CD8-positive, alpha-beta memory T cell (primary cell): ENCODE measurements at places on chromosomes 2 and 18.
A peak's percentile ranks its signal among the peaks of the same experiment; 100 is the strongest.

- no peak for DNase-seq
Measured at GRCh38 chr2:187299122-187299906, 148.7 kb downstream of the CALCRL start.

- no peak for DNase-seq
Measured at GRCh38 chr2:14303366-14304115, 329.0 kb upstream of the LRATD1 start.

- DNase-seq = no peak
Measured at GRCh38 chr18:11147371-11147951, 1.9 kb downstream of the PIEZO2 start.

- DNase-seq = no peak
Measured at GRCh38 chr2:160694221-160694620, 200.6 kb upstream of the RBMS1 start.

- no peak for DNase-seq
Measured at GRCh38 chr2:224248944-224249371, 152.9 kb downstream of the FAM124B start.

GRCh38 chr2:162245781-162246180 lies 2.5 kb upstream of the FAP start:
- DNase-seq = no peak

GRCh38 chr18:12305930-12306629 lies 2.0 kb upstream of the TUBB6 start:
- no peak for DNase-seq

GRCh38 chr2:16010011-16010410 lies 69.7 kb downstream of the MYCN start:
- DNase-seq = no peak

GRCh38 chr2:221034973-221035372 lies 537.1 kb downstream of the EPHA4 start:
- DNase-seq = no peak

GRCh38 chr2:80238692-80239469 lies 65.7 kb downstream of the LRRTM1 start:
- no peak for DNase-seq

GRCh38 chr18:48402953-48403352 lies 6.2 kb downstream of the ZBTB7C start:
- DNase-seq = no peak

DNA sequence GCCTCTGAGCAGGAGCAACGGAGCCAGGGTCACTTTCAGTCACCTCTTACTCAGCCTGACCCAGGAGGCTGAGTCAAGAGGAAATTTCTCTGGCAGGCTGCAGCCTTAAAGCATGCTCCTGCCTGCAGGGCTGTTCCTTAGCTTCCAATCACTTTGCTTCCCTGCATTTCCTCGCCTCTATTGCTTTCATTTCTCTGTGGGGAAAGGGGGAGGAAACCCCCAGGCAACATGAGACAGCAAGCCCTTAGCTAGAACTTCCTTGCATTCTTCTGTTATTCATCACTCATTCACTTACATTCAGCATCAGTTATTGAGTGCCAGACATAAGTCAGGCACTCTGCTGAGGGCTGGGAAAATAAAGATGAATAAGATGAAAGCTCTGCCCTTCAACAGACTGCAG lies 13.0 kb downstream of the XDH start:
- DNase-seq = no peak

GRCh38 chr2:108243566-108243965 lies 3.8 kb downstream of the SULT1C3 start:
- DNase-seq = no peak

GRCh38 chr2:69975853-69976462 lies 14.5 kb upstream of the ASPRV1 start:
- no peak for DNase-seq

DNA sequence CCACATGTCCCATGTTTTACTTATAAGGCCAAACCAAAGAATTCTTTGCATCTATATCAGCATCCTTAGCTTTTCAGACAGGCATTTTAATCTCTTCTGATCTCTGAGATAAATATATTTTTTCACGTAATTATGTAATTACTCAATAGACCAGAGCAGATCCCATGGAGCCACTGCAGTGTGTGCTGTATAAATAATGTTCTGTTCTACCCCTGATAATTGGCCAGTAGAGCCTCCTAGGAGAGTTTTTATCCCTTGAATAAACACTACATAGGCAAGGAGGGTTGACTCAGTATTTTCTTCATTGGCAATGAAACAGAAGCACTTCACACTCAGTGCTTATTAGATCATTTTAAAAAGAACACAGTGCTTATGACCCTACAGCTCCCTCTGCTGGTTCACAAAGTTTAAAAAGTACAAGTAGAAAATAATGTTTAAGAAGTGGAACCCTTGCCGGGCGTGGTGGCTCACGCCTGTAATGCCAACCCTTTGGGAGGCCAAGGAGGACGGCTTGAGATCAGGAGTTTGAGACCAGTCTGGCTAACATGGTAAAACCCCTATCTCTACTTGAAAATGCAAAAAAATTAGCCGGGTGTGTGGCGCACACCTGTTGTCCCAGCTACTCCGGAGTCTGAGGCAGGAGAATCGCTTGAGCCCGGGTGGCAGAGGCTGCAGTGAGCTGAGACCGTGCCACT lies 91.9 kb downstream of the PPP1R1C start:
- DNase-seq = no peak

DNA sequence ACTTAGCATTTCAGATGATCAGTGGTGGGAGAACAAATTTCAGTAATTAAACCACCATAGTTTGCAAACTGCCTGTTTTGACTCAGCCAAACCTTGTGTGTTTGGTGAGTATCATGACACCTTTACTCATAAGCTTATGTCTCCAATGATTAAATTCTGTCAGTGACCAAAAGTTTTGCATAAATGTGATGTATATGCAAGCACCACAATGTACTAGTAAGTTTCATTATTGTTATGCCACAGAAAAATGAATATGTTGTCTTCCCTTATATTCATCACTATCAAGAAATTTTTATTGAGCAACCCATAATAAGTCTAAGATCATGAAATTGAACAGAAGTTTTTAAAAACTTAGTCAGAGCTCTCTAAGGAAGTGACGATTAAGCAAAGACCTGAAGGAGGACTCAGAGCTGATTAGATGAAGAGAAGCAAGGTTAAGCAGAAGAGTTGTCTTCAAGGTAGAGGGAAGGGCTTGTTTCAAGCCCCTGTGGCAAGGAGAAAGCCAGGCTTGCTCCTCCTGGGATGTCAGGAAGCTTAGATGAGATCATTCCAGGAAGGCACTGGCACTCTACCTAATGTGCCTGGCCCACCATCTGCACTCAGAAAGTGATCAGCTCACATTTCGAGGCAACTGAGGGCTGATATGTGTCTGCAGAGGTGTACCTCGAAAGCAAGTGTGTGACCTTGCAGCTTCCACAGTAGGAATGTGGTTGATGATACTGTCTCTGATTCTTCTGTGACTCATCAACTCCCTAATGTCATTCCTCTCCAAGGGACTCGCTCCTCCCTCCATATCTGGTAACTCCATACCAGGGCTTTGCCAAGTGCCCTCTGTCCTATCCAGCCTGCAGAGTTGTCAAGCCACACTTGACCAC lies 54.7 kb downstream of the KCTD18 start:
- DNase-seq = no peak

- no peak for DNase-seq
Measured at GRCh38 chr2:229714080-229714735, at the start of gene DNER. Gene DNER (minus strand): TSS chr2:229714555. CDS start chr2:229714423, 132 bp downstream.

- DNase-seq = no peak
Measured at GRCh38 chr2:179031731-179032408, 18.1 kb downstream of the CCDC141 start.

- DNase-seq = no peak
Measured at GRCh38 chr2:124039762-124040291, 14.7 kb downstream of the CNTNAP5 start.

- no peak for DNase-seq
Measured at GRCh38 chr2:144513388-144514101, 6.4 kb downstream of the ZEB2 start.

- no peak for DNase-seq
Measured at GRCh38 chr2:42438685-42439084, 55.1 kb downstream of the KCNG3 start.

DNA sequence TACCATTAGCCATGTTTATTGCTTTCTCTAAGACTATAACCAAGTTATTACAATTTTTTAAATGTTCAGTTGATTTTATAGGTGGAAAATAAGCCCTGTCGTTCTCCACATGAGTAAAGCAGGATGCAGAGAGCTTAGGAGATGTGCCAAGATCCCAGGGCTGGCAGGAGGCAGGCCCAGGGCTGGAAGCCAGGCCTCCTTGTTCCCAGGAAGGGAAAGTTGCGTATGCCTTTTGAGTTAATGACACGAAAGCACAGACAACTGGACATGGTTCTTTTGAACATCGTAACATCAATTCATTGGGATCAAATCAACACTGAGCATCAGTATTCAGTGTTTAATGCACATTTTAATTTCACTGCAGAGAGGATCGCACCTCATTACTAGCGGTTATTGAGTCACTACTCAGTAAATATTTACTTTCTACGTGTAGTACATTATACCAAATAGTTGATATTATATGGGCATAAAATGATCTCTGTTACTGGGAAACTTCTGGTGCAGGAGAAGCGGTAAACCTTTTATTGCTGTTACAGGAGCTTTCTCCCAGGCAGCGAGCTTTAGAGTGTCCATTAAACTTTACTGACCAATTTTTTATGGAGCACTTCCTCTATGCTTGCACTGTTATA lies 60.0 kb downstream of the RNF144A start:
- DNase-seq = no peak

- DNase-seq = no peak
Measured at GRCh38 chr2:108048752-108049151, 62.4 kb downstream of the SLC5A7 start.

DNA sequence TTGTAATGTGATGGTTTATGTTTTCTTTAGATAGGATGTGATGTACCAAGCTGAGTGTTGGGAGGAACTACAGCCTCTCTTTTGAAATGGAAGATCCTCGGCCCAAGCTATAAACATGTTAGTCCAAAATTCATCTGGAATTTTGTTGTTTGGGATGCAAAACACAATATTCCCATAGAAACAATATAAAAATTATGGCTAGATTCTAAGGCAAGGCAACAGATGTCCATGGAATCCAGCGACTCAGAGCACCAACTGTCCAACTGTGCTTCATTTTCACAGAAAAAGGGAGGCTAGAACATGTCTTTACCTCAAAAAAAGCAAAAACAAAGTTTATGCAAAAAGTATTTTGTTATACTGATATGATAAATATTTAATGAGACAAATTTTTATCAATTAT lies 52.4 kb upstream of the ATP8B1 start:
- no peak for DNase-seq

- no peak for DNase-seq
Measured at GRCh38 chr2:159996792-159997546, 65.4 kb downstream of the PLA2R1 start.

DNA sequence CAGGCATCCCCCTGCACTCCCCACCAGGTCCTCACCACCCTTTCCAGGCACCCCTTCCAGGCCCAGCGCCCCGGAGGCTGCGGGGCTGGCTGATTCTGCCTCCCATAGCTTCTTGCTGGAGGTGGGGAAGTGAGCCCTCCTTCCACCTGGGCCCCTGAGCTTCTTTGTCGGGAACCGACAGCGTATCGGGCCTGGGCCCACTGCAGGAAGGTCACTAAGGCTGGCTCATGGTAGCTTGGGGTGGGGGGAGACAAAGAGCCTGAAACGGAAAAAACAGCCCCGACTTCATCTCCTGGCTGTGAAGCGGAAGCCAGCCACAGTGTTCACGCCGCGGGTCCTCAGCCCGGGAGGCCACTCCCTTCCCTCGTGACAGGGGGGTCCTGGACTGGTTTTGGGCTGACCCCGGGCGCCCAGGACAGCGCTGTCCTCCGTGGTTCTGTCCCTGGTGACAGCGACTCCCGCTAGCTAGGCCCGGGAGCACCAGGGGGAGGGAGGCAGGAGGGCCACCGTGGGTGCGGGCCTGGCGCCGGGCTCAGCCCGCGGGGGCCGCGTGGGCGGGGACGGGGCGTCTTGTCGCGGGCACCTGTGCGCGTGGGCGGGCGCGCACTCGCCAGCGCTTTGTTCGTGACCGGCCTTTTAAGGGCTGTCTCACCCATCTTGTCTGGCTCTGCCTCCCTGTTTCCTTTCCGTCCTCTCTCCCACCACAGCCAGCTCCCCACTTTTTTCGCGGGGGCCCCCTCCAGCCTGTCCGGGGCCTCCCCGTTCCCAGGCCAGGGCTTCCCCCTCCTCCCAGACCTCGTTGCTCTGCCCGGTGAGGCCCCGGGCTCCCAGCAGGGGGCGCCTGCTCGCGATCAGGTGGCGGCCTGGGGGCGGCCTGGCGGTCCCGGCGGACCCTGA lies 64.9 kb downstream of the DNMT3A start:
- peak; percentile 76 for DNase-seq

DNA sequence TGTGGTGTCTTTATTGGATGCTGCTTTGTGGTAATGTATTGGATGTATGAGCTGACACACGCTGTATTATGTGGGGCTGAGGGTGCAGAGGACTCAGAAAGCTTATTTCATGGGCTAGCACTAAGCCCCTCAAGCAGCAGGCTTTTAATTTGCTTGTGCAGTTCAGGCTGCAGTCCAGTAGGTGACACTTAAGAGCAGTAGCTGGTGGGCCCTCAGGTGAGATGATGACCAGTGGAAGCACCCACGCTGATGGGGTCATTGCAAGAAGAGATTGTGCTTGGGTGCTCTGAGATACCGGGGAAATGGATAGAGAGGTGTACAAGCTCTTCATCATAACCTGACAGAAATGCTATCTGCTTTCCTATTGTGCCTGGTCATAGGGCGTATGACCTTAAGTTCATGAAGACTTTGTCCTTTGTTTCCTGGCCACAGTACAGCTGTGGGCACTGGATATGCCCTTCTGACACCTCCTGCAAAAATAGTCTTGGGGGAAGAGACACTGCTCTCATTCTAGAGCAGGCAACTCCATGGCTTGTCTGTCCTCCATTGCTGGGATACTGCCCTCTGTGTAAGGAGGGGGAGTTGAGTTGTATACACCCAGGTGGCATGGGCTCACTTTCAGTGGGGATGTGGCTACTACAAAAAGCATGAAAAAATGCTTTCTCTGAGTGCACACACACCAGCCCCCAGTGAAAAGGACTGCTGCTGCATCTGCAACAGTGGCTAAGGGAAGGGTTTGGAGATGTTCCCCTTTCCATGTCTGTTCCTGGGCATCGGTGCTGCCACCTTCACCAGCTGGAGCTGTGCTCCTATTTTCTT lies 205.7 kb upstream of the ZSWIM2 start:
- DNase-seq = no peak

DNA sequence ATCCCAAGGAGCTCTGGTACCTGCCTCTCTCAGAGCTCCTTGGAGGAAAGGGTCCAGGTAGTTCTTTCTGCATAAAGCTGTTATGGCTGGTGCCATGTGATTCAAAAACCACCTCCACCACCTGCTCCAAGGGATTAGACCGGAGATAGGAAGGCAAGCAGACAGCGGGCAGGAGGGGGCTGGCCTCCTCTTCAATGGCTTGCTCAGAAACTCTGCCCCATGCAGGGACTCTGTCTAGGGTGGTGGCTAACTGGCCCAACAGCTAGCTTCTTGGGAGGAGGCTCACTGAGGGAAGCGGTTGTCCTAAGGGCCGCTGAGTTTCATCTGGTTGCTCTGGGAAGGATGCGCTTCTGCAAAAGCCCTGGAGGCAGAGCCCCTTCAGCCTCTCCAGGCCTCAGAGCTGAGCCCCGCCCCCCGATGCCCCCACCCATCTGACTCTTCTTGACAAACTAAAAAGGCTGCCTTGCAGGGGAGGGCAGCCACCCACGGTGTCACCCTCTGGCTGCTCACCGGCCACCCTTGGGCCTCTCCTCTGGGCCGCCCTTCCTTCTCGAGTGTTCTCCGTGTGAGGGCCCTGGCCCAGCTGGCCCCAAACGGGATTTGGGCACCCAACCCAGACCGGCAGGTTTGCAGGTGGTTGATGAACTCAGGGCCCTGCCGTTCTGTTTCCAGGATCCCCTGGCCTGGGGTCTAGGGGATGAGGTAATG lies 90.2 kb downstream of the MCFD2 start:
- DNase-seq = no peak

- DNase-seq = no peak
Measured at GRCh38 chr2:135226961-135227360, 174.9 kb downstream of the RAB3GAP1 start.
